Dermis microvascular lymphatic vessel endothelial cell (primary cell): ENCODE measurements at places on chromosomes 6 and 20. TPM values are rescaled to one million over a fixed set of nuclear protein-coding genes. Genes with fewer than 3 reads are reported as not detected.
A peak's percentile ranks its signal among the peaks of the same experiment; 100 is the strongest.

- DNase-seq = no peak
These were observed 113.6 kb upstream of the ZFP64 start for GRCh38 chr20:52305024-52305645.

MYLK4 gene
- total RNA-seq = 0.39 and 0.51 TPM in 2 replicates

DNA sequence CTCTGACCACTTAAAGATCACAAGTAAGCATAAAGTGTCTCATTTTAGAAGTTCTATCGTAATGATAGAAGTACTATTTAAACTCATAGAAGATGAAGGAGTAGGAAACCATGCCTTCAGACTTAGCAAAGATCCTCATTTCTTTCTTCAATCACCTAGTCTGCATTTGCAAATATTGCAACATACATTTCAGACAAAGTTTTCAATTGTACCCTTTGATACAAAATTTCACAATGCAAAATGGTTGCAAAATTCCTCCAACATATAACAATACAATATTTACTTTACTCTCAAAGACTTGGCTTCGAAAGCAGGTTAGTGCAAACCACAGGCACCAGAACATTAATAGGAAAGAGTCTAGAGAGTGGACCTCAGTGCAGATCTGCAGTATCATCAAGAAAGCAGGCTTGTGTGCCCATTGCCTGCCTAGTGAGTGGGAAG lies 16.1 kb upstream of the ROS1 start:
- no peak for DNase-seq

MTRF1L gene
- total RNA-seq = 13.5 and 15.1 TPM in 2 replicates

PLN gene
- not detected in 2 replicates for total RNA-seq

MLN gene
- total RNA-seq = not detected in 2 replicates

GRCh38 chr6:77094821-77095220 lies 368.5 kb downstream of the HTR1B start:
- DNase-seq = no peak

NMBR gene
- not detected in 2 replicates for total RNA-seq

BPIFB4 gene
- not detected in 2 replicates for total RNA-seq

- no peak for DNase-seq
These were observed 70.3 kb downstream of the MYLK4 start for GRCh38 chr6:2680264-2680922.

RIPPLY2 gene
- 0.13 and 0.51 TPM in 2 replicates for total RNA-seq

KHDC1 gene
- total RNA-seq = under 0.01 TPM in 2 replicates

CPXM1 gene
- total RNA-seq = 0.13 and 0.63 TPM in 2 replicates

ZBTB46 gene
- total RNA-seq = 67.1 and 69.7 TPM in 2 replicates

GRCh38 chr6:45663251-45664221 lies 285.8 kb upstream of the SUPT3H start:
- no peak for DNase-seq

DNA sequence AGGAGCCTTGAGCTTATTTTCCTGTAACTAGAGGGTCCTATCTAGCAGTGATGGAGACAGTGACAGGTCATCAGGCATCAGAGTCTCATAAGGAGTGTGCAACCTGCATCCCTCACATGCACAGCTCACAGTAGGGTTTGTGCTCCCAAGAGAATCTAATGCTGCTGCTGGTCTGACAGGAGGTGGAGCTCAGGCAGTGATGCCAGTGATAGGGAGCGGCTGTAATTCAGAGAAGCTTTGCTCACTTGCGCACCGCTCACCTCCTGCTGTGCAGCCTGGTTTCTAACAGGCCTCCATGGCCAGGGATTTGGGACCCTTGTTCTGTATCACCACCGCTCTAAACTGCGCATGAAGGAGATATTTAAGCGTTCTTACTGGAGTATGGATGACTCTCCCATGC lies 5.3 kb downstream of the KIF25 start:
- DNase-seq = no peak

DNA sequence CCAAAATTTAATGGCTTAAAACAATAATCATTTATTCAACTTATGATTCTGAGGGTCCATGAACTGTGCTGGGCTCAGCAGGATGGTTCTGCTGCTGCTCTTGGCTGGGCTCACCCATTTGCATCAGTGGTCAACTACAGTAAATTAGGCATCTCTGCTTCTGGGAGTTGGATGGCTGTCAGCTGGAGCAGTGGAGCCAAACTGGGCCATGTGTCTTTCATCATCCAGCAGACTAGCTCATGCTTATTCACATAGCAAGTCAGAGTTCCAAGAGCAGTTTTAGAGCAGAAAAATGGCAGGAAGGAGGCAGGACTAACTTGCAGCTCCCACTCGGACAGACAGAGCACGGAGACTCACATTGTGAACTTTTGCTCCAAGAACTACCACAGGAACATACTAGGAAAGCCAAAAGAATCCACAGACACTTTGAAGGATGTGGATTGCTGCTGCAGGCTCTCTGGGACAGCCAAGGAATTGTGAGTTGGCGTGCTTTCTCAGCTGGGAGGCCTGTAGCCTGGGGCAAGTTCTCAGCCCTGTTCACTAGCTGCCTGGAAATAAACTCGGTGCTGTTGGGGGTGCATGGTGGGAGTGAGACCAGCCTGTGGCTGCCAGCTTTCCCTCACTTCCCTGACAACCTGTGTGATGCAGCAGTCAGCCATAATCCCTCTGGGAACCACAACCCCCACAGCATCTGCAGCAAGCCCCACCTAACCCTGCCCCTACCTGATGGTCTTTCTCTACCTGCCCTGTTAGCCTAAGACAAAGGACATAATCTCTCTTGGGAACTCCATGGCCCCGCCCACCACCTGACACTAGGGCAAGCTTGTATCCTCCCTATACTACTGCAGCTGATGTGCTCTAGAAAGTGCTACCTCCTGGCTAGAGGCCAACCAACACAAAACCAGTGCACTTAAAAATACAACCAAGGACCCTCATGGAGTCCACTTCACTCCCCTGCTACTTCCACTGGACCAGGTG lies 129.0 kb downstream of the JPH2 start:
- DNase-seq = no peak

LY6G5C gene
- total RNA-seq = 1.2 and 1.9 TPM in 2 replicates

TMC2 gene
- total RNA-seq = not detected in 2 replicates

DNA sequence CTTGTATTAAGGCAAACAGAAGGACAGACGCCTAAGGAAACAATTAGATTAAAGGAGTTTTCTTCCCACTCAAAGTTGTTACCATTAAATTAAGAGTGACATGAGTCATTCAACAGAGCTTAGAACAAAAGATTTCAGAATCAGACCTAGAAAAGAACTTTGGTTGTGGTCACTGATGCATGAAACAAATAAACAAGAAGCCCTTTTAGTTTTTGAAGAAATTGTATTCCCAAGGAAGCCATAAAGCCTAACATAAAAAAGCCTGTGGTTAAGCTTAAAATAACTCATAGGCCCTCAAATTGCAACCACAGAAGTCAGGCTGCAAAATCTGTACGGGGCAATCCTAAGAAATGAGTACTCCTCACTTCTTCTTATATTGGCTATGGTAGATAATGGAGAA lies 17.9 kb upstream of the TRIM26 start:
- DNase-seq = no peak

IL20RA gene
- 0.26 and 1.1 TPM in 2 replicates for total RNA-seq

DNA sequence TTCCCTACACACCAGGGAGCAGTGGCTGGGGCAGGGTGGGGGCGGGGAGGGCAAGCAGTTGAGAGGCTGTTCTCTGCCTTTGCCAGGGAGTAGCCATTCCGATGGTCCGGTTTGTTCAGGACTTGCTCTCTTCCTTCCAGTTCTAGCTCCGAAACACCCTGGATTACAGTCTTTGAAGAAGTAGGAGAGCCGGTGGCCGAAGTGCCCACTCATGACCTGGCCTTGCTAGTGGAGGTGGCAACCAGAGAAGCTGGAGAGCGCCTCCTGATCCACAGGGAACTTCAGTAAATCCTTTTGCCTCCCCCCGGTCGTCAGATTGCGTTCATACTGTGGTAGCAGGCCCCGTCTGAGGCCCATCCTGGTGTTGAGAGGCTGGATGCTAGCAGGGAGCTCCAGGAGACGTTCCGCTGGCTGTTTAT lies 92.8 kb downstream of the ARID1B start:
- no peak for DNase-seq

DNA sequence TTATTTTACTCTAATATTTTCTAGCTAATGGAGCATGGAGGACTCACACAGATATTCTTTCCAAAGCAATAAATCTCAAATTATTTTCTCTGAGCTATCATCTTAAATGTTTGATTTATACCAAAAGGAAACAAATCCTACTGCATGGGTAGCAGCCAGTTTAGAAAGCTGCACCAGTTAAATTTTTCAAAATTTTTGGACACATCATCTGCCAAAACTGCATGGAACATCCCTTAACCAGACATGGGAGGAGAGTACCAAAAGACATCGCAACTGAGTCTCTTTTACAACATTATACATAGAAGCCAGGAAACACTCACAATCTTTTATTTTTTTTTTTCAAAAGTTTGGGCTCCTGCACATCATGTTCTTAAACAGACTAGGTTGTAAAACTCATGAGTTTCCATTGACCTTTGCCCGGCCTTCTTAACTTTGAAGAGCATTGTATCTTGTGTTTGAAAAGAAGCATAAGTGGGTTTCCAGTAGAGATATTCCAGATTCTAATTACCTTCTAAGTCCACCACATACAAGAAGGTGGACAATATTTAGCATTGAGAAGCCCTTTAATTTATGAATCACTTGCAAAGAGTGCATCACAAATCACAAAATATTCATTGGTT lies 87.7 kb upstream of the HMGCLL1 start:
- no peak for DNase-seq

- peak; percentile 50 for DNase-seq
These were observed 16.7 kb downstream of the UNC5CL start for GRCh38 chr6:41022294-41022693.

PPP1R11 gene
- total RNA-seq = 8.6 and 12.0 TPM in 2 replicates

RRAGD gene
- total RNA-seq = 0.26 and 0.76 TPM in 2 replicates

DNA sequence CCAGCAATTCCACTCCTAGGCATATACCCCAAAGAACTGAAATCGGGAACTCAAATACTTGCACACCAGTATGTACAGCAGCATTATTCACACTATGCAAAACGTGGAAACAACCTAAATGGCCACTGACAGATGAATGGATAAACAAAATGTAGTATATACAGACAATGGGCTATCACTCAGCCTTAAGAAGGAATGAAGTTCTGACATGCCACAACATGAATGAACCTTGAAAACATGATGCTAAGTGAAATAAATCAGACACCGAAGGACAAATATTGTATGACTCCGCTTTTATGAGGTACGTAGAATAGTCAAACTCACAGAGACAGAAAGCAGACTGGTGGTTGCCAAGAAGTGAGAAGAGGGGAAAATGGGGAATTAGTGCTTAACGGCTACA lies 59.1 kb upstream of the CCN6 start:
- no peak for DNase-seq

DNA sequence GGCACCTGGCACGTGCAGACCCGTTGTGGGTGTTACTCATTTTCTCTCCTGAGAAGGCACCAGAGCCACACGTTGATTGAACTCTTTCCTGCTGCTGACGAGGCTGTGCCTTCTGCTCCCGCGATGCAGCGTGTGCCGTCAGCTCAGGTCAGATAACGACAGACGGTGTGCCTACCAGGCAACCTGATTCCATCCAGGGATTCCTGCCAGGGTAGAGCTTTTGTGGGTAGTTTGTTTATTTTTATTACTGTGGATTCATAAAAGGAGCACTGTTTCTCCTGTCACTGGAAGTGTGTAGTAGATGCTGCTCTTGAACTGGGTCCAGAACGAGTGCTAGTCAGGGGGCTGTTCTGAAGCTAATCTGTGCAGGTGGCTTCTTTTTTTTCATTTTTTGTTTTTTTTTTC lies 20.7 kb downstream of the PRPF6 start:
- DNase-seq = no peak

HS3ST5 gene
- not detected in 2 replicates for total RNA-seq

MACROD2 gene
- 0.13 and 0.25 TPM in 2 replicates for total RNA-seq

GRCh38 chr6:137851669-137852068 lies 15.4 kb upstream of the TNFAIP3 start:
- DNase-seq = no peak

DNA sequence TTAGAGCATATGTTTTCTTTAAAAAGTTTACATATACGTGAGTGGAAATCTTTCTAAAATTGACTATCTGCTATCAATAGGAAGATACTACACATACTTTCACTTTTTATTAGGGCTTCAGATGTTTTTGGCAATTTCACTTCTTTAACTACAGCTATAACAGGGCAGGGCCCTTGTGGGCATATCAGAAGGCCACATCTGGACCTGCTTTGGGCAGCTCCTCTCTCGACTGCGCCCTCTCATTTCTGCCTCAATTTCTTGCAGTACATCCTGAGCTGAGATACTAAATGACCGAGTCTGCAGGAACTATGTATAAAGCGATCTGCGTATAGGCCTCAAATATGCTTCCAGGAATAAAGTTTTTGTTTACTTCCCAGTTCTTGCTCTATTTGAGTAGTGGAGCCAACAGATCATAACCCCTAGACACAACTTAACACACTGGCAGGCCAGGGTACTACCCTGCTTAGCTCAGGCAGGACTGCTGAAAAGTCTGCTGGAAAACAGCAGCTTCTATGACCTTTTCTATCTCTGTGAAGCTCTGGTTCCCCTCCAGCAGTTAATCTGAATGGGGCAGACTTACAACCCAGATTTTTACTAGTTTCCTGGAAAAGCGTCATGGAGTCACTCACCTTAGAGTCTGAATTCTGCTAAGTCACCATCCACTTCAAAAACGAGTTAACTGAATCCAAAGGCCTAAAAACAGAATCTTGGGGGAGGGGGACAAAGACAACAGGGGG lies 12.7 kb downstream of the GCLC start:
- no peak for DNase-seq

GRCh38 chr20:8020314-8021079 lies 936 bp upstream of the TMX4 start:
- no peak for DNase-seq

DNA sequence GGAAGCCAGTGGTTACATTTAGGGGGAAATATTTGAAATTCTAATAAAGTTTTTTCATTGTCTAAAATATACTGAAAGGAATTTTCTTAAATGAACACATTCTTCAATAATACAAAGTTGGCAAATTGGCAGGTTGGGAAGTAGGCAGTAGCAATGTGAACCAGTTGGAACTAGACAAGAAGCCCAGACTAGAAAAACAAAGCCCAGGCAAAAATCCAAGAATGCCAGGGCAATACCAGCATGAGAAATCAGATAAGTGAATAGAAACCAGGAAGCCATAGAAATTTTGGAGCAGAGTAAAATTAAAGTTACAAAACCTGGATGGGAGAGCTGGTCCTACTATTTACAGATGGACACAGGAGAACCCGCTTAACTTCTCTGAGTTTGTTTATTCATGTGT lies 52.2 kb downstream of the TPBG start:
- DNase-seq = no peak

DNA sequence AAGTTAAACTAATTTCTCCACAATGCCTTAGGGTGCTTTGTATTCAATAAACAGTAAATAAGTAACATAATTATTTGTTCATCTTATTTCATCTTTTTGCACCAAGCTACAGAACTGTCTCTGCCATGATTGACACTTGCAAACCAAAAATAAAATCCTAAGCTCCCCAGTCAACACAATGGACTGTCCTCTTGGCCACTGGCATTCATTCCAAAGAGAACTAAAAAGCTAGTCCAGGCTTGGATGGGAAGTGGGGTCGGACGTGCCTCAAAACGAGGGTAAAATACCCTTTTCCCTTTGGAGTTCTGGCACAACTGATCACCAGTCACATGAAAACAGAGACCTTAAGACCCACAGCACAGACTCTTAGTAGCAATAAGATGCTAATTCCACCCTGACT lies 66.4 kb upstream of the THBS2 start:
- DNase-seq = no peak

XKR7 gene
- not detected in 2 replicates for total RNA-seq

GRCh38 chr6:22024973-22025467 lies 271.8 kb downstream of the PRL start:
- DNase-seq = no peak
